Stimulated activated CD4-positive, alpha-beta T cell treated with anti-CD3 and anti-CD28 coated beads, Interleukin-1b, Interleukin-23, amount 100 ng/mL, for 4 hours (primary cell): ENCODE measurements at places on chromosomes 12 and 14.
A peak's percentile ranks its signal among the peaks of the same experiment; 100 is the strongest.

GRCh38 chr12:106255952-106256351 lies 8.1 kb upstream of the CKAP4 start:
- no peak for DNase-seq

- DNase-seq, result no peak
Measured at GRCh38 chr14:79254069-79254775, 957.1 kb downstream of the DIO2 start.

DNA sequence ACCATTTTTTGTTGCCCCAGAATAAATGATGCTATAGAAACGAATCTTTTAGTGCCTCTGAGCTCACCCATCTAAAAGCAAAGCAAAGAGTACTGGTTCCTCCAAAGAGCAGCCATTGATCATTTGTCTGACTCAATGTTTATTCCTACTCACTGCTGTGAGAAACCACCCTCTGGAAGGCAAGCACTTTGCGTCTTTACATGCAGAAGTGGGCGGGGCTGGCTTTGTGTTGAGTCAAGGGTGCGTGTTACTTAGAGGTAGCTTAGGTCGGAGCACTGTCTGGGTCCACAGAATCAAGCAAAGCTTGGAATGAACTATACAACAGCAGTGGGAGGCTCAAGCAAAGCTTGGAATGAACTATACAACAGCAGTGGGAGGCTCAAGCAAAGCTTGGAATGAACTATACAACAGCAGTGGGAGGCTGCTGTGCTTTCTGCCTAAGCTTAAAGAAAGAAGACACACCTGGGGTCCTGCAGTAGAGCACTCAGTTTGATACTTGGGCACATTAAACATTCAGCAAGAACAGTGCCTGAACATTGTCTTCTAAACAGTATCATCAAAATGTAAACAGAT lies 77.2 kb upstream of the PRICKLE1 start:
- no peak for DNase-seq

- no peak for DNase-seq
Measured at GRCh38 chr12:93223440-93224426, 154.0 kb upstream of the NUDT4 start.

DNA sequence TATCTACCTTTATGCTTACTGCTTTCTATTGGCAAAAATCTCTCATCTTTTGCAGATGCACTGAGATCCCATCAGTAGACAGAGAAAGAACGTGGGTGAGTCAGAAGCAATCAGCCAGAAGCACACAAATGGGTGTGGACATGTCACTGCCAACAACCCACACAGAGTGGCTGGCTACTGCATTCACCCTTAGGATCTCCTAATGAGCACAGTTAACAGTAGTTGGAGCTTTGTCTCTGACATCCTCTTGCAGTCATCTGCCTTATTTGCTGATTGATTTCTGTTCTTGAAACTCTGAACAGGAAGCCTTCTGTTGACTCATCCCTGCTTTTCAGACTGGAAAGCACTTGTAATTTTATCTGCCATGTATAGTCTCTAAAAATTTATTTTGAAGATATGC lies 117.2 kb downstream of the RGS6 start:
- DNase-seq, result no peak

DNA sequence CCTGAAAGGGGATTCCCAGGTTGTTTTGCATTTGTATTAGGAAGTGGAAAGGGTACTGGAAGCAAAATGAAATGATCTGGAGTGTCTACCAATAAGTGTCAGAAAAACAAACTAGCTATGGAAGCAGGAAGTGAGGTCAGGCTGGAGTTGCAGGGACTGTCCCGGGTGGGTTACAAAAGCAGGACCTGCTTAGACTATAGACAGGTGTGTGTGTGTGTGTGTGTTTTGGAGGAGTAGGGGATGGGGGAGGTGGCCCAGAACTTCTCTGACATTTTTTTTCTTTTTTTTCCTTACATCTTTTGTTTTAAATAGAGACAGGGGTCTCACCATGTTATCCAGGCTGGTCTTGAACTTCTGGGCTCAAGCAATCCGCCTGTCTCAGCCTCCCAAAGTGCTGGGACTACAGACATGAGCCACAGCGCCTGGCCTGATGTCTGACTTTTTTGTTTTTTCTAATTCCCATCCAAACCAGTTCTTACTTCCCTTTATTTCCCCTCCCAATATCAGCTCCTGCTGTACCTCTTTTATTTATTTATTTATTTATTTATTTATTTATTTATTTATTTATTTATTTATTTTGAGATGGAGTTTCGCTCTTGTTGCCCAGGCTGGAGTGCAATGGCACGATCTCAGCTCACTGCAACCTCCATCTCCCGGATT lies 512 bp upstream of the RND1 start:
- DNase-seq, result no peak

GRCh38 chr12:106301241-106301610 lies 1.3 kb upstream of the TCP11L2 start:
- no peak for DNase-seq

GRCh38 chr12:5976196-5976595 lies 31.1 kb upstream of the ANO2 start:
- no peak for DNase-seq

DNA sequence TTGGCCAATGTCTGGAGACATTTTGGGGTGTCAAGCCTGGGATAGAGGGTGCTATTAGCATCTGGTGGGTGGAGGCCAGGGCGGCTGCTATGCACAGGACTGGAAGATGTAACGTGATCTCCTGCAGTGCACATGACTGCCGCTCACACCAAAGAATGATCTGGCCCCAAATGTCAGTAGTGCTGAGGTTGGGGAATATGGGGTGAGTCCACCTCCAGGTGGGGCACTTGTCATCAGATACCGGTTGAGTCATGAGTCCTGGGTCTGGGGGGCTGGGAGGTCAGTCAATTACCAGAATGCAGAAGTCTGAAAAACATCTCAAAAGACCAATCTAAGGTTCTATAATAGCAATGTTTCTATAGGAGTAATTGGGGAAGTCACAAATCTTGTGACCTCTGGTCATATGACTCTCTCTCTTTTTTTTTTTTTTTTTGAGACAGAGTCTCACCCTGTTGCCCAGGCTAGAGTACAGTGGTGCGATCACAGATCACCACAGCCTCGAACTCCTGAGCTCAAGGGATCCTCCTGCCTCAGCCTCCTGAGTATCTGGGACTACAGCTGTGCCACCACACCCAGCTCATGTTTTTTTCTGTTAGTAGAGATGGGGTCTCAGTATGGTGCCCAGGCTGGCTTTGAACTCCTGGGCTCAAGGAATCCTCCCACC lies 6.0 kb upstream of the SDSL start:
- DNase-seq, result no peak

DNA sequence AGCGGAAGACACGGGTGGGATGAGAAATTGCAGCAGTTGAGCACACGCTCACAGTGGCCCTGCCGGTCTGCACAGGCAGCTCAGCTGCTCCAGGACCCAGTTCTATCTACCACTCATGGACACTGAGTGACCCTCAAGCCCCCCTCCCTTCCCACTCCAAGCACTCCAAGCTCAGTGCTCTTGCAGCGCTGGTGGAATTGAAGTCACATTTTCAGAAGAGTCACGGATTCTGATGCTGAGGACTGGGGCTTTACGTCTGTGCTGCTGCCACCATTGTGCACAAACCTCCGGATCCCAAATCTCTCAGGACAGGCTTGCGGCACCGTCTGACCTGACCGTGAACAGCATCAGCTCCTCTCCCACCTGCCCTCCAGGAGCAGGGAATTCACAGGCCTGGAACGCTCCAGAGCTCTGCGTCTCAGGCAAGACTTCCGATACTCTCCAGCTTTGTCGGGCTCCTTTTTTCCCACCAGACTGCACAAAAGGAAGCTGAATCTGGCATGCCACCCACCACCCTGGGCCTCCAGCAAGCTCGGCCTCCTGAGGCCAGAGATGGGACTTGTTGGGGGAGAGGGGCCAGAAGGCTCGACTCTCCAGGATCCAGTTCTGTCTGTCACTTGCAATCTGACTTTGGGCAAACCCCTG lies 213.1 kb upstream of the RTL1 start:
- DNase-seq, result no peak

- DNase-seq, result no peak
Measured at GRCh38 chr14:83007641-83008225, 1474.1 kb upstream of the SEL1L start.

DNA sequence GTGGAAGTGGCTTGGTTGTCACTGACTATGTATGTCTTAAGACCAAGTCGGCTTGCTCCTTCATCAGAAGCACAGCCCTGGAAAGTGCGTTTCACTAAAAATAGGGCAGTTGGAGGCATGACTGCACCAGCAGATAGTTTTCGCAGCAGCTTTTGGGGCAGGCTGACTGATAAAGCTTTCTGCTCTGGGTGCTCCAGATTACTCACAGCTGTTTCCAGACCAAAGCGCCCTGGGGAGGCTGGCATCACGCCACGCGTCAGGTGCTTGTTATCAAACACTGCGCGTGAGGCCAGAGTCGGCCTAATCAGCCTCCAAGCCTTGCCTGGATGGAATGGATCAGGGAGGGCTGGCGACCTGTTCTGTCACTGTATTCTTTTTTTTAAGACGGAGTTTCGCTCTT lies 13.3 kb upstream of the LRRC10 start:
- no peak for DNase-seq

GRCh38 chr14:36268121-36268520 lies 52.3 kb downstream of the MBIP start:
- DNase-seq, result no peak

- DNase-seq, result no peak
Measured at GRCh38 chr12:130571089-130571488, 145.0 kb downstream of the RIMBP2 start.

DNA sequence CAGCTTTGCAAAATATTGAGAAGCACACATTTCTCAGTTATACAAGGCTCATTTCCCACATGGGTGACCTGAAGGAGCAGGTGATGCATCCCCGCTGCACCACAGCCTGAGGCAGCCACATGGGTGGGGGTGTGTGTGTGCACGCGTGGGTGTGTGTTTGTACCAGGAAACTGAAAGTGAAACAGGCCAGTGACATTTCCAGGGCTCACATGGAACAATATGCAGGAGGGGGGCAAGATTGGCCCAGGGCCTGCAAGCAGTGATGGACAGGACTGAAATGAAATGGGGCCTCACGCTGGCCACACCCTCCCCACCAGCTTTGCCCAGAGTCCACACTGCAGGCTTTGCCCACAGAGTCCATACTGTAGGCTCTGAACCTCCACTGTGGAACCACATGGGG lies 154.2 kb upstream of the PARP11 start:
- peak; percentile 81 for DNase-seq

DNA sequence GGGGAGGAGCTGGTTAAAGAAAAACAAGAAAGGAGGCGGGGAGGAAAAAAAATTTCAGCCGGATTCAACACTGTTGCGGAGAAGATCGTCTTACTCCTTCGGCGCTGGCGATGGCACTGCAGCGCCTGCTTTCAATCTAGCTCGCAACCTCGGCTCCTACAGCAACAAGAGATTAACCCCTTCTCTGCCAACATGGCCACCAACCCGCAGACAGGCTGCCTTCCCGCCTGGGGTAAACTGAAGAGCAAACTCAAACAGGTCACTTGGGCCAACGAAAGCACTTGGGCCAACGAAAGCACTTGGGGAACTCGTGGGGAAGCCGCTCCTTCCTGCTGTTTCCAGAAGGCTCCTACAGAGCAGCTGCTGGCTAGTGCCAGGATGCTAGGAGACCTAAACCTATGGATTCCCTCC lies 73.7 kb downstream of the CIT start:
- no peak for DNase-seq

DNA sequence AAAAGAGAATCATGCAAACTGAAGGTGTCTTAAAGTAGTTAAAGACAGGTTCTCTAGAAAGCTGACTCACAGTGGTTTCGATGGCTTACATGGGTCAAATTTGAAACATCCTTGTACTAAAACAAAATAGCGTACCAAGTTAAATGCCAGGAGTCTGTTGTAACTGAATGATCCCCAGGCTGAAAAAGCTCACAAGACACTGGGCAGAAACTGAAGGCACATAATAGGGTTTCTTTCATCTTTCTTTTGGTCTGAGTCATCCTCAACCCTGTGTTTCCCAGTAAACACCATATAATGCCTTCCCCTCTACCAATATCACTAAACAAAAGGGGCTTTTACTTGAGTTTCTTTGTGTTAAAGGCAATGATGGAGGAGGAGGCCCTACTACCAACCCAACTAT lies 12.8 kb downstream of the ZFYVE1 start:
- DNase-seq, result no peak

GRCh38 chr14:90890322-90891020 lies 74.2 kb upstream of the TTC7B start:
- no peak for DNase-seq

DNA sequence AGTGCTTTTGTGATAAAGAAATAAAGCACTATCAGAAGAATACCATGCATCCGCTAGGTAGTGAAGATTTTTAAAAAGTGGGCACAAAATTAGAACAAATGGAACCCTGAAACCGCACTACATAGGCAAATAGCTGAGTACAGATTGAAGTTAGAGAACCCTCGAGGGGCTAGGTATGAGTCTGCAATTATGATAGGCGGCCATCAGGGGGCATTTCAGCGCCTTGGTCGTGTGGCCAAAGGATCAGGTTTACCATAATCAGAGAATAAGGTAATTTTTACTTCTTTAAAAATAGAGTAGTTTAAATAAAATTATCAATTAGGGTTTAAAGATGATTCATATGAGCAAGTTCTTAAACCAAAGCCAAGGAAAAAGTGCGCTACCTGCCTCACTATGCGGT lies 129.8 kb downstream of the TMX1 start:
- peak; percentile 10 for DNase-seq
